Activated CD4-positive, alpha-beta T cell treated with anti-CD3 and anti-CD28 coated beads for 1 hour (primary cell): ENCODE measurements at places on chromosomes 6 and 20.

- peak; percentile 77 for DNase-seq
Observed at GRCh38 chr20:24994470-24995368, 2.2 kb upstream of the APMAP start.

- no peak for DNase-seq
Observed at GRCh38 chr20:41694796-41695195, 76.6 kb upstream of the CHD6 start.

- no peak for DNase-seq
Observed at GRCh38 chr6:2134554-2134953, 110.9 kb downstream of the GMDS start.

DNA sequence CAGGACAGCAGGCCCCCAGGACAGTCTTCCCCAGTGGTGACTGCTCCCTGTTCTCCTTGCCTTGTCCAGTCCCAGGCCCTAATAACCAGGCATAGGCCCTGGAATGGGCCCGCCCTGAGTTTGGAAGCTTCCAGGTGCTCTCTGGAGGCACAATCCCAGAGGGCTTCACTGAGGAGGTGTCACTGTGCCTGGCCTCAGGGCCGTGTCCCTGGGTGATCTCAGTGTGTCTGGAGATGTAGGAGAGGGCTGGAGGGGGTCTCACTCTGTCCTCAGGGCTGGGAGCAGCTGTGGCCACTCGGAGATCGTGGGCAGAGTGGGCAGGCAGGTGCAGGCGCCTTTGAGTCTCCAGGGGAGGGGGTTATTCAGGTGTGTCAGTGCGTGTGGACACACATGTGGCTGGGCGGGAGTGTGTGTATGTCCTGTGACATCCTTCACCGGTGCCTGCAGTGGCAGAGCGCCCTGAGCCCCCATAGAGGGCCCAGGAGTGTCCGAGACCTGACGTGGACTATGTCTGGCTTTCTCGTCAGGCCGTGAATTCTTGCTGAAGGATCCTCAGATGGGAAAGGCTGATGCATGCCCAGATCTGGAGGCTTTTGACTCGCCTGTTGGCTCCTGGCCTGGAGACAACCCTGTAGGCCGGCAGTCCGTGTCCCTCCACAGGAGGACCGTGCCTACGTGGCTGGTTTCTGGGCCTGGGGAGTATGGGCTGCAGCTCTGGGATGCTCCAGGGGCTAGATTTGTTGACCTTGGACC lies 5.5 kb upstream of the NPBWR2 start:
- no peak for DNase-seq

- DNase-seq: no peak
Observed at GRCh38 chr6:169083508-169083874, 170.2 kb downstream of the THBS2 start.

DNA sequence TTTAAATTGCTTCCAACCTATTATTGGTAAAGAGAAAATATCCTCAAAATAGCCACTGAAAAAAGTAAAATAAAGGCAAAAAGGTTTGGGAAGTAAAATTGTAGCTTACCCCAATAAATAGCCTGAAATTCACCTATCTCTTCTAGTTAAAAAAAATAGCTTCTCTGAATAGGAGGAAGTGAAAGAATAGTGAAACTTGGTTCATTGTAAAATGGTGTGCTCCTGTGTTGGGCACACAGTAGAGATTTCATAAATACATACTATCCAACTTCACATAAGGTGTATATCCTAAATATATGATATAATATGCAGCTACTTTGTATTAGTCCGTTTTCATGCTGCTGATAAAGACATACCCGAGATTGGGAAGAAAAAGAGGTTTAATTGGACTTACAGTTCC lies 45.3 kb downstream of the CDK19 start:
- no peak for DNase-seq

DNA sequence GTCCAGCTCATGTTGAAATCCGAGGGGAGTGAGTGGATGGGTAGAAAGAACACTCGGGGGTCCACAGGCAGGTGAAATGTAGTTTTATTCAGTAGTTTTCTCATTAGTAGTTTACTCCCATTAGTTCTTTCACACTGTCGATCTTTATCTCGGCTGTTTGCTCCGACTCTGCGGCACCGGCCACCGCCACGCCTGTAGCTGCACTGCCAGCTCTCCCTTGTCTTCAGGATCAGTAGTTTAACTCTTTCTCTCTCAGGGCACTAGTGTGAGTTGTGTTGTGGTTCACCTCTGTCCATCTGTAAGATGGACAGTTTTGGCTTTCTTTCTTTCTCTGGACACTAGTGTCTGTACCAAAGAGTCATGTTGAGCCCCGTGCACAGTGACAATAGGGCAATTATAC lies 195.7 kb downstream of the LMBRD1 start:
- DNase-seq: no peak

DNA sequence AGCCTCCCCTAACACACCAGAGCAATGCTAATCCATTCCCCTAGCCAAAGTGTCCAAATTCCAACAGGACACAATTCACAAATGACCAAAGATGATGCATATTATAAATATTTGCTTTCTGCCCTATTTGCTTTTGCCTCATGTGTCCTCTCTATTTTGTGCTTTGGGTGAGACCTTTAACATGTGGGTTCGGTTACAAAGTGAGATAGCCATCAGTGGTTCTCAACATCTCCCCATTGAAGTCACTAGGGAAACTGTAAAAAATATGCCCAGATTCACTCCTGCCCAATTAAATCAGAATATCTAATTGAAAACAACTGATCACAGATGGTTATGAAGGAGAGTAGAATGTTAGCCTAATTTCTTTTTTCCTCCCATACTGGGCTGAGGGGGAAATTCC lies 159.2 kb downstream of the MTFR2 start:
- no peak for DNase-seq
